NCI-H524 treated with DMSO at 0.1 percent for 48 hours (cell line): ENCODE measurements at places on chromosomes 7 and 10.

DNA sequence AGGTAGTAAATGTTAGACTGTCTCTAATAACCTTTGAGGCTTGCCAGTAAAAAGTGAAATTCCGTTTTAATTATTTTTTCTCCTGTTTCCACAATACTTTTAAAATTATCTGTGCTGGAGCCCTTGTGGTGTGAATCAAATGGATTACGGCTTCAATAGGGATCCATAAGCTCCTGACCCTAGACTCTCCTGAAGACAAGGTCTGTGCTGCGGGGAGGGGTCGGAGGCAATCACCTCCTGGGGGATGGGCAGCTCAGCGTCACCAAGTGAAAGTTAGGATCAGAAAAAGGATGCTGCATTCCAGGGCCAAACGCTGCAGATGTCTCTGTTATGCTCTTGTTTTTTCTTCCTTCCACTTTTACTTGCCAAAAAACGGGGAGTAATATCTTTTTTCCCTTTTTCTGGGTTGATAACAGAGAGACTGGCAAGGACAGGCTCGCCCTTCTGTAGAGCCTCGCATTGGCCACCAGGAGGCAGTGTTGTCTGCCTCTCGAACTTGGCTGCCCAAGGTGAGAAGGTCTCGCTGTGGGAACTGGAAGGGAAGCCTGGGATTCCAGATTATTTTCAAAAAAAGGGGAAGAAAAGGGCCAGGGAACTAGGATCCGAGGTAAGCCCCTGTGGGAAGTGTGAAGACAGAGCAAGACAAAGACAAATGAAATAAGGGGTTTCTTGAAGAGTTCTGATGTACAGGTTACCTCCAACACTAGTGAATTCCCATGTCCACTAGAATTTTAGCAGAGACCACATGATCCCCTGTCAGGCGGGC lies 621.9 kb downstream of the ACTR3B start:
- DNase-seq = no peak

DNA sequence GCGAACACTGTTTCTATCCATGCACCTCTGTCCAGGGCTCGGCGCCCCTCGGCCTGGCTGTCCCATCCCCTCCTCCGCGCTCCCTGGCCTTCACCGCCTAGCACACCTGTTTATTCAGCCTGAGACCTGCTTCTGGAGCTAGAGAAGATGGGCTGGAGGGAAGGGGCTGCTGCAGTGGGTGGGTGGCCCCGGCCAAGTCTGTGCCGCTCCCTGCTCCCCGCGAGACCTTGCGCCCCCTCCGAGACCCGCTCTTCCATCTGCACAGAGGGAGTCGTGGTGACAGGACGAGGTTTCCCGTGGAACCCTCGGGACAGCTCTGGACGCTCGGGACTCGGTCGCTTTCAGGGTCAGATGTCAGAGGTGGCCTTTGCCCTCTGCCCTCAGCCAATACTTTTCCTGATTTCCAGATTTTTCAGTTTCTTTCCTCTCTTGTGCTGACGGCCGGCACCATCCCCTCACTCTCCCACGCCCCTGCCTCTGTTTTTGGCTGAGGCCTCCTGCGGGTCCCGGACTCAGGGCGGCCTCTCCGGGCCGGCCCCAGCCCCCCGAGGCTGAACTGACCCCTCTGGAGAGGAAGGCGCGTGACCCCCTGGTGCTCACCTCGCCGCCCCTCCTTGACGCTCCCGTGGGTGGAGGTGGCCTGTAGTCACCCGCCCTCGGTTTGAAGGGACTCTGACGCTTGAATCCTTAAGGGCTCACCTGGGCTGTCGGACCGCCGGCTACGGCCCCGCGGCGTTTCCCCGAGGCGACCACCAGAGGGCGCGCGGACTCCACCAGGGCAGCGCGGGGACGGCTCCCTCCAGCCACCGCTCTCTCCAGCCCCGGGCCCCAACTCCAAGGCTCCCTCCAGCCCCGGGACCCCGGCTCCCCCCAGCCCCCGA lies 15.6 kb downstream of the SHH start:
- DNase-seq = no peak

DNA sequence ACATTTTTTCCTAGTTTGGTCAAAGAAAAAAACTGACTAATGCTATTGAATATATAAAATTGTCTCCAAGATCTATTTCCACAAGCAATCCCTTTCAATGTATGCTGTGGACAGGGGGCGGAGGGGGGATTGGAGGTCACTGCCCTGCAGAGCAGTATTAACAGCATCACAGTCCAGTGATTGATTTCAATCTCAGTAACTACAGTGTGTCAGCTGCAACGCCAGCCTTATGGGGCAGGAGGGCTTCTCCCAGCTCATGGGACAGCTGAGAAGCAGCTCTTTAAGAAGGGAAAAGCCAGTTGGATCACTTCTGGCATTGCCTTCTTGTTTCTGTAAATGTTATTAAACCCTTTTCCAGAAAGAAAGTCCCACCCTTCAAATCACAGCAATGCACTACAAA lies 65.0 kb downstream of the RAPGEF5 start:
- DNase-seq = no peak

DNA sequence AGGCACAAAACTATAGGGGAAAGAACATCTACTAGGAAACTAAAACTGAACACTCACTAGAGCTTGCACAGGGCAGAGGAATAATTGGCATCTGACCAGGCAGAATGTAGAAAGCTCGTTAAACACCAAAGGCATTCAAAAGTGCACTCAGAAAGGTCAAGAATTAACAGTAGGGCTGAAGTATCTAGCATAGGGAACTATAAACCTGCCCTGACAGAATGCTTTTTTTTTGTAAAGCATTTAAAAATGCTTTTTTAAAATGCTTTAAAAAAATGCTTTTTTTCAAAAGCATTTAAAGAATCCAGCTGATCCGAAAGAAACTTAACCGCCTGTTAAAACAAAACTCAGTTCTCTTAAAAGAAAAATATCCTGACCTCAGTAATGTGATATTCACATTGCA lies 74.6 kb upstream of the EGFR start:
- DNase-seq = no peak

GRCh38 chr10:47291682-47292081 lies 8.3 kb upstream of the GDF10 start:
- no peak for DNase-seq

- DNase-seq = no peak
These were observed 541.4 kb downstream of the SUGCT start for GRCh38 chr7:40676221-40676620.

DNA sequence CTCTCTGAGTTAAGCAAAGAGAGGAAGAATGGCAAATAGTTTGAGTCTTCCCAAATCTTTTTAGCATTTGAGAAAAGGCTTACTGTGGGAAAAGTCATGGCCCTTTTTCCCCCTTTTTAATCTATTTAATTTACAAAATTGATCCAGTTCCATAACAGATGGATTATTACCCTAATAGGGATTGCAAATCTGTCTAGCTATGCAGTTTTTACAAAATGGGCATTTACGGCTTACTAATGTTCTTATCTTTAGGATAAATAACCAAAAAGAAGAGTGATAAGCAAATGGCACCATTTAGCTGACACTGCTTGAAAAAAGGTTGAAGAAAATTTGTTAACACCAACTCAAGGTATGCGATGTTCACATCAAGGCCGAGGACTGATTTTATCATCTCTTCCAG lies 169.7 kb downstream of the SKAP2 start:
- DNase-seq = no peak

- no peak for DNase-seq
These were observed 81.8 kb downstream of the PLCE1 start for GRCh38 chr10:94075506-94075905.

- DNase-seq = no peak
These were observed 83.0 kb upstream of the DUSP5 start for GRCh38 chr10:110414548-110415309.
